ENCODE measurements at places on chromosomes 12 and 14.

- peak; percentile 1 for DNase-seq
Measured at GRCh38 chr12:65364046-65364445, 85.6 kb downstream of the MSRB3 start.

- peak; percentile 88 for DNase-seq
Measured at GRCh38 chr12:121799842-121800693, 3.7 kb upstream of the SETD1B start.

- peak; percentile 65 for DNase-seq
Measured at GRCh38 chr12:10069099-10069498, 29.7 kb downstream of the CLEC1A start.

DNA sequence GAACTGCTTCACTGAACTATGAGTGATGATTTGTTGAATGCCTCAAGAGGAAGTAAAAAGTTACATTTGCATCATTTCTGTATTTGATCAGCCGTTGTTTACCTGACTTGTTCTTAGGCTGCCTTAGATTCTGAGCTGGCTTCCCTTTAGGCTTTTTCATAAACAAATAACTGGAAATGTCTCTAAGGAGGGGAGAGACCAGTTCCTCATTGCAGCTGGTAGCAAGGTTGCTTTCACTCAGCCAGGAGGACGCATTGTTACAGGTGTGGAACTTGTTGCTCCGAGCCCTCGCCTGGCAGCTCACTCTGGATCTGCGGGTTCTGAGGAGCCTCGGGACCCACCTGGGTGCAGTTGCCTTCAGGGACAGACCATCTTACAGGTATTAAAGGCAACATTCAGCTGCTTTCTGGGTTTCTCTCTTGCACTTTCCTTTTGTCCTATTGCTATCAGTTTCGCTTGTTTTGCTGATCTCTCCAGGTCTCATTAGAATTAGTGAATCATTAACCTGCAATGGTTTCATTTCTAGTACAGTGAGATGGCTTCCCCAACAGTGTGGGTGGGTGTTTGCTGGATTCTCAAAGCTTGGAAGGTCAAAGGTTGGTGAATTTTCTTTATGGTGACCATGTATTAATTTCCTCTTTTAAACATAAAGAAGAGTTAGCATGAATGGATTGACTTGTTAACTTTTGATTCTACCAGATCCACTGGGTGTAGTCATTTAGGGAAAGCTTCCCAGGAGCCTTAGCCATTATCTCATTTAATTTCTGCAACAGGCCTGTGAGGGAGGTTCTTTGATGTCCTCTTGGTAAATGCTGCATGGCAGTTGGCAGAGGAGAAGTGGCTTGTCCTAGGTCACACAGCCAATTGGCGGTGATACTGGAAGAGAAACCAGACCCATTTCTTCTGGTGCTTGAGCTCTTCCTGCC, at the start of gene PLEKHG7:
Gene PLEKHG7 (plus strand): TSS at position 236 of the 926 bp plus-strand sequence. CDS start 3,643 bp downstream, outside the sequence.
- peak; percentile 47 for DNase-seq

- no peak for DNase-seq
Measured at GRCh38 chr14:85454226-85454813, 75.6 kb upstream of the FLRT2 start.

- DNase-seq = no peak
Measured at GRCh38 chr12:66683073-66683472, 4.2 kb upstream of the GRIP1 start.

GRCh38 chr12:177980-178828, 35.8 kb downstream of the SLC6A12 start:
- DNase-seq = no peak

All from inflammatory macrophage treated with lipopolysaccharide for 4 hours (primary cell).